ENCODE measurements at places on chromosomes 12 and 14.

DNA sequence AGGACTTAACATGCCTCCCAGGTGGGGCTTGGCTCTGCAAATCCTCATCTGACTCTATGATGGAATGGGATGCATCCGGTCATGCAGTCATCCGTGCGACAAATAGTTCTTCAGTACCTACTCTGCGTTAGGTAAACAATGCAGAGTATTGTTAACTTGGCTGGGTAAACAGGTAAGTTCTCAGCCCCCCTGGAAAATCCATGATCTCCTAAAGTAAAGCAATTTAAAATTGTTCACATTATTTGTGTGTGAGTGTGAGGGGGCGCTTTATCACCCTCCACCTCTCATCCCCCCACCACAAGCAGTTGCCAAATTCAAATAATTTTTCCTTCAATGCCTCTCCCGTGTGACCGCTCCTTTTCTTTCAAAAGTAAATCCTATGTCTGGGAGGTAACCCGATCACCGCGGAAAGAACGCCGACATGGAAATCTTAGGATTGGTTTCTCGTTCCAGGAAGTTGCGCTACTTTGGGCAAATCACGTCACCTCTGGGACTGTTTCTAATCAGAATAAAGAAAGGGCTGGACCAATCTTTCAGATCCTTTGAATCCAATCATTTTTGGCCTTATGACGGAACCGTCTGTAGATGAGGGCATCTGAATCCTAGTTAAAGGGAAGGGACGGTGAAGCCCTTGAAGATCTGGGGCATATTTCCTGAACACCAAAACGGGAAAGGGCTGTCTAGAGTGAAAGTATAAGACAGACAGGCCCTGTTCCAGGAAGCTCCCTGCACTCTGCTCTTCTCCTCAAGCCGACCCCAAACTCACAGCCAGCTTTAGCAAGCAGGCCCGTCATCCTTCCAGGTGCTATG, 44.0 kb upstream of the SINHCAF start:
- DNase-seq: no peak

DNA sequence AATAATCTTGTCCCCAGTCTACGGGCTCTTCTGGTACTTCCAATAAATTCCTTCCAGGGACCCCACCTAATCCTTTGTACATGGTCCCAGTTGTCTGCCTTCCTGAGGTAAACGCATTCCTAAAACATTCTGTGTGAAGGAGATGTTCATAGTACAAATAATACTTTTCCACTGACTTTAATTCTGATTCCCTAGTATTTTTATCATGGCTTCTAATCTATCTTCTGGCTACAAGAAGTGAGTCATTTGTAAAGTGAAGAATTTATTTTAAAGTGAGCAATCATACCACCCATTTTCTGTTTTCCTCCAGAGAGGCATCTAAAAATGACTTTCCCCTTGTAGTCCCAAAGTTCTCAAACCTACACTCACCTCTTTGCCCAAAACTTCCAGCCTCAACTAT, 65.9 kb upstream of the NUDT4 start:
- DNase-seq: no peak

GRCh38 chr14:29536886-29537511, 390.6 kb downstream of the PRKD1 start:
- no peak for DNase-seq

GRCh38 chr14:76136476-76137110, 15.1 kb upstream of the GPATCH2L start:
- no peak for DNase-seq

DNA sequence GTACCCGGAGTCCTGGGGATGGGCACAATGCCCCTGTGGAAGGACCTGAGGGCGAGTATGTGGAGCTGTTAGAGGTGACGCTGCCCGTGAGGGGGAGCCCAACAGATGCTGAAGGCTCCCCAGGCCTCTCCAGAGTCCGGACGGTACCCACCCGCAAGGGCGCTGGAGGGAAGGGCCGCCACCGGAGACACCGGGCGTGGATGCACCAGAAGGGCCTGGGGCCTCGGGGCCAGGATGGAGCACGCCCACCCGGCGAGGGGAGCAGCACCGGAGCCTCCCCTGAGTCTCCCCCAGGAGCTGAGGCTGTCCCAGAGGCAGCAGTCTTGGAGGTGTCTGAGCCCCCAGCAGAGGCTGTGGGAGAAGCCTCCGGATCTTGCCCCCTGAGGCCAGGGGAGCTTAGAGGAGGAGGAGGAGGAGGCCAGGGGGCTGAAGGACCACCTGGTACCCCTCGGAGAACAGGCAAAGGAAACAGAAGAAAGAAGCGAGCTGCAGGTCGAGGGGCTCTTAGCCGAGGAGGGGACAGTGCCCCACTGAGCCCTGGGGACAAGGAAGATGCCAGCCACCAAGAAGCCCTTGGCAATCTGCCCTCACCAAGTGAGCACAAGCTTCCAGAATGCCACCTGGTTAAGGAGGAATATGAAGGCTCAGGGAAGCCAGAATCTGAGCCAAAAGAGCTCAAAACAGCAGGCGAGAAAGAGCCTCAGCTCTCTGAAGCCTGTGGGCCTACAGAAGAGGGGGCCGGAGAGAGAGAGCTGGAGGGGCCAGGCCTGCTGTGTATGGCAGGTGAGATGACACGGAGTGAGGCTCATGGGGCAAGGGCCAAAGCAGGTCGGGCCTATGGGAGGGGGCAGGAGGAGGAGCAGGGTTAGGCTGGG, 4.5 kb downstream of the ARHGEF40 start:
- no peak for DNase-seq

DNA sequence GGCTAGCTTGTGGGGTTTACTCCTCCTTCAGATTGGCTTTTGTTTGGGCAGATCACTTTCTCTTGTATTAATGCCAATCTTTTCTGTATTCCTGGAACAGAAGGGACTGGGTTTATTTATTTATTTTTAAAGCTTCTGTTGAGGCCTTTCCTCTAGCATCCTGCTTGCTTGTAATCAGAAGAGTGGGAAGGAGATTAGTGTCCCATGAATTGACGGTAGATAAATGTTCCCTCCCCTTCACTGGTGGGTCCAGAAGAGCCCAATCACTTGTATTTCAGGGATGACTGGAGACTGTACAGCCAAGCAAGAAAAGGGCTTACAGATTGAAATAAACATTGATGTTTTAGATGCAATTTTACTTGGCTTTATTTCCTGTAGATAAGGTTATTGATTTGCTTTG, 71.0 kb downstream of the LIN52 start:
- no peak for DNase-seq

GRCh38 chr14:61322011-61322798, 826 bp downstream of the PRKCH start:
- no peak for DNase-seq

DNA sequence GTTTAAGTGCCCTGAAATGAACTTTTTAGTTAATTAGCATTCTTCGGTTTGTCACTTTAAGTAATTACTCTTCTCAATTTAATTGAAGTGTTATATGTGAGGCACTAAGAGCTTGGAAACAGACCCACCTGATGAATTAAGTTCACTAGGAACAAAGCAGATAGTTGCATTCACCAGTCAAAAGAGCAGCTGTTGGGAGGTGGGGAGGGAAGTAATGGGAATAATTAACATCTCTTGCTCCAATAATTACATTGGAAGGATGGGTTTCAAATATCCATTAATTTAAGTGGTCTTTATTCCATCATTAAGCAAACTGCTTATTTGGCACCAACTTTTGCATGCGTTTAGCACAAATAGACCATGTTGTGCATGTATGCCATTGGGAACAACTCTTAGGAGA, 667.2 kb downstream of the GALC start:
- DNase-seq: no peak

- no peak for DNase-seq
Observed at GRCh38 chr14:94038510-94038909, 12.4 kb downstream of the OTUB2 start.

- DNase-seq: no peak
Observed at GRCh38 chr12:26112703-26113147, 12.1 kb downstream of the BHLHE41 start.

DNA sequence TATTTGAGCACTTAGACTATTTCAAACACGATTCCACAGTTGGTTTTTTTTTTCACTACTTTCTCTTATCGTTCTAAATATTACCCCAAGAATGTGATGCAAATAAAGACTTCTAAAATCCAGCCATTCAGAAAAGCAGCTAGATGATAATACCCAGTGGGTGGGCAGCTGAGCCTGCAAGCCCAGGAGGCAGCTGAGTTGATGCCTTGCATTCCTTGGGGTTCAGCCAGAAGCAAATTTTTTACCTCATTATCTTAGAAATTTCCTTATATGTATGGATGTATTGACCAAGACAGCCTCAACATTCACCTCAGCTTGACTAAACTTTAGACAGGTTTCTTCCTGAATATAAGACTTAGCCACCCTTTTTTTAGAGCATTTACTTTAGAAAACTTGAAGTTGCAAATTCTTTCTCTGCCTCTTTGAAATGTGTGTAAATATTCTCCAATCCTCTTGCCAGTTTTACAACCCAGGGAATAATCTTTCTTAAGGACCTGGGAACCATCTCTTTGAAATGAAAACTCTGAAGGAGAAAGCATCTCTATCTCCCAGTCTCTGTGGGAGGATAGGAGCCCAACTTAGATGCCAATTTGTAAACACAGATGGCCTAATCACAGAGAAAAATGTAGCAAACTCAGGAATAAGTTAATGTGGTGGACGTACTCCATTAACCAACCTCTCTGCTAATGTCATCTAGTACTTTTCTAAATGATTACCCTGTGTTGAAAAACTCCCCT, 52.2 kb upstream of the ANP32D start:
- no peak for DNase-seq

- no peak for DNase-seq
Observed at GRCh38 chr12:10031771-10032175, 1.3 kb downstream of the CLEC9A start.

- DNase-seq: no peak
Observed at GRCh38 chr12:28340261-28341045, 150.2 kb downstream of the CCDC91 start.

- no peak for DNase-seq
Observed at GRCh38 chr12:132329036-132329719, at the start of gene GALNT9. Gene GALNT9, minus strand, starts transcription at chr12:132329589. Its CDS starts 386 bp downstream, at chr12:132329203.

DNA sequence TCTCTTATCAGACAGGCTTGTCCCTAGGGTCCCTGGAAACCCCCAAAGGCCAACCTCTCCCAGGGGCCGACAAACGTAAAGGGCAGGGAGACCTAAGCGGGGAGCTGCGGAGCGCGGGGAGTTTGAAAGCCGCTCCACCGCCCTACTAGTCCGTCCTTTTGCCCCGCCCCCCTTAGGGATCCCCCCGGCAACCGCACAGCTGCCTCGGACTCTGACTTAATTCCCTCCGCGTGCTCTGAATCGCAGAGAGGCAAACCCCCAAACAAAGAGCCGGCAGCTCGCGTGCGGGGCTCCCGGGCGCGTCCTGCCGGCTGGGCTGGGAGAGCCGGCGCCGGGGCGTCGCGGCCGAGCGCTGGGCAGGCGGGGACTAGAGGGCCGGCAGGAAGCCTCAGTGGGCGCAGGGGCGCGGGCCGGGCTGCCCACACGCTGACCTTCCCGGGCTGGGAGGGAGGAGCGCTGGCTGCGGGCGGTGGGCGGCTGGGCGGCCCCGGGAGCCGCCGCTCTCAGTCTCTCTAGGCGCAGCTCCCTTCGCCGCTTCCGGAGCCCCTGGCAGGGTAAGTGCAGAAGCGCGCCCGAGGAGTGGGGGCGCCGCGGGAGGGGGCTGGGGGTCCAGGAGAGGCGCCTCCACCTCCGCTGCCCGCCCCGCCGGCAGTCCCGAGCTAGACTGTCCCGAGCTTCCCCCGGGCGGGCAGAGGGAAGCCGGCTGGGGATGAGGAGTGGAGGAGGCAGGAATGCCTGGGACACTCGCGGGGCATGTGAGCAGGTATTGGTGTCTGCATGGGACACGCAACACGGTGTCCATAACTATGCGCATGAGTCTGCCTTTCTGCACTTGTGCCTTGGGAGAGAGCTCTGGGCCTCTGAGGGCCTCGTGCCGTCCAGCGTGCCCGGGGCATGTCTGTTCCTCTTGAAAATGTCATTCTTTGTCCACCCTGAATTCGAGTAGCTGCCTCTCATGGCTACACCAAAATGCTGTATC, at the start of gene TSPAN11:
Gene TSPAN11 (plus strand): TSS at position 506 of the 979 bp plus-strand sequence. CDS start 27,244 bp downstream, outside the sequence.
- no peak for DNase-seq

DNA sequence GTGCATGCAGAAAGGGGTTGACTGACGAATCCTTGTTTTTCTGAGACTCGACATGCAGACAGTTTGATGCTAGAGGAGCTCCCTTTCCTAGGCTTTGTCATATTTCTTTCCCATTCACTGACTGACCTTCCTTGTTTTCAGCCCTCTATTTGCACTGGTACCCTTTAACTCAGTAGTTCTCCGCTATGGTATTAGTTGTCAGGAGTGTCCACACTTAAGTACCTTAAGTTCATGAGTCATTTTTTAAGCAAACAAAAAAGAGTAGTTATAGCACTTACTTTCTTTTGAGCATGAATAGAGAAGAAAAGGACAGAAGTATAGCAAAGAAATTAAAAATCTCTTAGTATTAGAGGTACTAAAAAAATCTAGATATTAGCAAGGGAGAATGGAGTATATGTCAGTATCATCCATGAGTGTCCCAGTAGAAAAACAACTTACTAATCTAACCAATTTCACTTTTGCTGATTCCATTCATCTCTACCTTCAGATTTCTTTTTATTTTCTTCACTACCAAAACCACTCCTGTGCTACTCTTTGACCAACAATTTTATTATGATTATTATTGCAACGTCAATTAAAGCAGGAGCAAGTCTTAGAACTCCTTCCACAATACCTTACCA, 8.3 kb downstream of the ATP2B1 start:
- no peak for DNase-seq

DNA sequence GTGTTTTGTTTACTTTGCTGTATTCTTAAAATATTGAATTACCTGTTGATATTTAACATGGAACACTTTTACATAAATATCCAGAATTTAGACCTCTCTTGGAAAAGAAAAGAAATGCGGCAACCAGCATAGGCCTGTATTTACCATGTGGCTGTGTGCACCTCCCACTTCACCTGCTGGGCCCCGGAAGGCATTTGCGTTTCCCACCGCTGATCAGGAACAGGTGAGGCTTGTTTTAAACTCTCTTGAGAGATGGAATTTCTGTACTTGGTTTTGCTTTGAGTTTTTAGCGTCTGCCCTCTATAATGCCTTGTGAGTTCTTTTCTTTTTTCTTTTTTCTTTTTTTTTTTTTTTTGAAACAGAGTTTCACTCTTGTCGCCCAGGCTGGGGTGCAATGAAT, 124.2 kb downstream of the GLT1D1 start:
- DNase-seq: no peak

GRCh38 chr12:55653031-55653430, 16.3 kb downstream of the OR10P1 start:
- DNase-seq: no peak

GRCh38 chr12:89999699-90000505, 291.3 kb upstream of the ATP2B1 start:
- DNase-seq: no peak

- DNase-seq: no peak
Observed at GRCh38 chr12:117966511-117966910, 2.3 kb downstream of the KSR2 start.

Measured in activated T-helper 1 cell treated with anti-CD3 and anti-CD28 coated beads, Interleukin-2, amount 50 U/mL, for 16 hours (primary cell).